ENCODE measurements at places on chromosomes 5 and 9.

GRCh38 chr9:93133681-93134014, 403 bp downstream of the NINJ1 start:
- DNase-seq: no peak

DNA sequence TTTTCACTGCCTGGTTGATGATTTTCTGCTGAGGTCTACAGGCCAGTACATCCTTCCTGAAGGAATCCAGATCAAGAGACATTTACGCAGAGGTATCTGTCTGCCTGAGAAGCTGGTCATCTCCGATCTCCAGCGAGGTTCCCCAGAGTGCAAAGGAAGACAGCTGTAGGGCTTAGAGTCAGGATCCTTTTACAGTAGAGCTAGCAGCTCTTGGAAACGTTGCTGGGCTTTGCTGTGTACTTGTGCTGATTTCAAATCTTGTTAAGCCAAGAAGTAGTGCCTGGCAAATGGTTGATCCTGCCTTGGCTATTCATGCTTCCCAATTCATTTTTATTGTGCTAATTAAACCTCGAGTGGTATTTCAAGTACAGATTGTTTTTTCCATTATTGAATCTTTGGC, 48.9 kb downstream of the NTRK2 start:
- DNase-seq: no peak

GRCh38 chr5:34632807-34633422, 23.2 kb upstream of the RAI14 start:
- DNase-seq: no peak

DNA sequence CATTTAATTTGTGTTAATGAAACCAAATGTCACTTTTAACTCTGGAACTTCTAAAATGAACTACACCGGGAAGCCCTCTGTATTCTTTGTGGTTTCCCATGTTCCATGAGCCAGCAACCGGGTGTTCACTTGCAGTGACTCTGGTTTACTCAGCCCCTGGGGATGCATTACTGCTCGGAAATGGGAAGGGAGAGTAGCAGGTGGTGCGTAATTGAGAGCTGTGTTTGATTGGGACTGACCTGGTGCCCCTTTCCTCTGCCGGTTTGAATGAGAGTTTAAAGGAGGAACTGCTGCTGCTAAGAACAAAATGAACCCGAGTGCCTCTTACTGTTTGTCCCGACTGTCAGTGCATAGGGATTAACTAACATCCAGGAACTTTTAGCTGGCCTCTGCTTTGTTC, 100.1 kb upstream of the DHFR start:
- peak; percentile 22 for DNase-seq

- DNase-seq: no peak
Observed at GRCh38 chr5:178428341-178429155, 161.6 kb downstream of the COL23A1 start.

Measured in NCI-H1436 treated with DMSO at 0.1 percent for 48 hours (cell line).